ENCODE measurements at places on chromosomes 3 and 15. TPM values are rescaled to one million over a fixed set of nuclear protein-coding genes. Genes with fewer than 3 reads are reported as not detected.

GRCh38 chr3:192129586-192129985, 597.8 kb downstream of the FGF12 start:
- DNase-seq: no peak

Gene ALDH1A3
- total RNA-seq: 13.0 TPM

GRCh38 chr15:70050441-70050840, 47.3 kb downstream of the TLE3 start:
- no peak for DNase-seq

Gene ZPLD1
- 1.5 TPM for total RNA-seq

DNA sequence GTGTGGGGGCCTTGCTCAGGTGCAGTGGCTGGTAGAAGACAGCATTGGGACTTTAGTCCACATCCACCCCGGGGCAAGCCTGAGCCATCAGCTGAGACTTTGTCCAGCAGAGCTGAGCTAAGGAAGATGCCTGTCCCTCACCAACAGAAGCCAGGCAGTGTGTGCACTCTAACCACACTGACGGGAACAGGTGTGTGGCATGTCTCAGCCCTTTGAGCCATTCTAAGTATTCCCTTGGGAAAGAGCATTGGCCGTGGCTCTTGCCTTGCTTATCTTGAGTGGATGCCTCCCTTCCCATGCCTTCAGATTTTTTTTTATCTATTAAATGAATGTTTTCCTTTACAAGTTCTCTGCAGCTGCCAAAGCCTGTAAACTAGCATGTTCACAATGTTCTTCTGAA, 3.5 kb downstream of the GABRA5 start:
- DNase-seq: no peak

DNA sequence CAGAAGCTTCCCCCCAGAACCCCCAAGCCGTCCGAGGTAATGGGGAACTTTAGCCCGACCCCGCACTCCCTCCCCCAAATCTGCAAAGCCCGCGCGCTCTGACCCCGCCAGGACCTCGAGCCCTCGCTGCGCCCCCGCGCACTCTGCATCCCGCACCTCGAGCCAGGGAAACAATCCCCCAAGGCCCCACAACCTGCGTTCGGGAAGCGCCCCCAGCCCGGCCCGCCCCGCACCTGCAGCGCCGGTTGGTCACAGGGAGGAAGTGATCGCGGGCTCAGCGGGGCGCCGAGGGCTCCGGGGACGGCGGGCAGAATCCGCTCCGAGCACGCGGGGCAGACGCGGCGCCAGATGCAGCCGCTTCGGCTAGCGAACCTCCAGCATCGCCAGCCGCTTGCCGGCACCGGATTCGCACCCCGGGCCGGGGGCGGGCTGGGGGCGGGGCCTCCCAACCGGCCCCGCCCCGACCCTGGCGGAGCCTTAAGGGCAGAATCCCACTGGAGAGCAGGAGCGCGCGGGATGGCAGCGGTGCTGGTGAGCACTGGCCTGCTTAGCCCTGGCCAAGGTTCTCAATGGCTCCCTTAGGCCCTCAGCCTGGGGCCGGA, at the start of gene CAMKV:
Gene CAMKV (minus strand): TSS at position 382 of the 602 bp plus-strand sequence. CDS start 7,518 bp downstream, outside the sequence.
- no peak for DNase-seq

Gene MUSTN1
- 1.8 TPM for total RNA-seq

- no peak for DNase-seq
Measured at GRCh38 chr3:151562891-151563290, 102.0 kb upstream of the IGSF10 start.

All from type B pancreatic cell (in vitro differentiated cells).